Liver (tissue), 10 donors: ENCODE measurements at places on chromosomes 7 and 10.

DNA sequence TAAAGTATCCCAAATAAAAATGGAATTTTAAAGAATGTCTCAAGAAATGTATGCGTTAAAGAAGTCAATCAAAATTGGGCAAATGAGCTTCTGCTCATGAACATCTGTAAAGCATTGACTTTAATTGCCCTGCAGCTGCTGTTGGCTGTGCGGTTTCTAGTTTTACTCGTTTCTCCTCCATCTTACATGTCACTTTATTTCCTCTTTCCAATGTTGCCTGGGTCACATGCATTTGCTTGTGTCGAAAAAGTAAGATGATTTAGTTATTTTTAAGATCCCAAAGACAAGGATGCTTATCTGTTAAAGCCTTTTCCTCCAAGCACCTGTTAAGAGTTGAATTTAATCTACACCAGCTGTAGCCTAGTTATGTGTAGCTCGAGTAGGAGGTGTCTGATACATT, 310.4 kb downstream of the EXOC4 start:
- no peaks in the 10 kb centered on the region for H3K27me3 ChIP-seq
- no peaks in the 10 kb centered on the region for H3K4me1 ChIP-seq
- no peaks in the 10 kb centered on the region for H3K36me3 ChIP-seq
- no peak overlapping the region for H3K4me3 ChIP-seq
- DNase-seq = no peak

DNA sequence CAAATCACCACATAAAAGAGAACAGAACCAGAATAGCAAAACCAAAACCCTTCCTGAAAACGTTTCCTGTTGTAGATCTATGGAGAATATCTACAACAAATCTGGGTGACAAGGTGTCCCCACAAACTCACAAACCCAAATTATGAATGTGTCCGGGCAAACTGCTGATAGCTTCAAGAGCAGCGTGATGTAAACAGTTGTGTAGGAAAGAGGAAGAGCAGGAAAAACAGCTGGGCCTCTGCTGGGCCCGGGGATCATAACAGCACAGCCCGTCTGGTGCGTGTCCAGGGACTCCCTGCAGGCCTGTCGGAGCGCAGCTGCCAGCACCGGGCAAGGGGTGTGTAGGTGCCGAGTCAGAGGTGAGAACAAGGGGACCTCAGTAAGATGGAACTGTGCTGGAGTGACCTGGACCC, 53.7 kb downstream of the KCNH2 start:
- no peak for DNase-seq
- no peaks in the 10 kb centered on the region for H3K4me1 ChIP-seq
- no peak overlapping the region for H3K27ac ChIP-seq

DNA sequence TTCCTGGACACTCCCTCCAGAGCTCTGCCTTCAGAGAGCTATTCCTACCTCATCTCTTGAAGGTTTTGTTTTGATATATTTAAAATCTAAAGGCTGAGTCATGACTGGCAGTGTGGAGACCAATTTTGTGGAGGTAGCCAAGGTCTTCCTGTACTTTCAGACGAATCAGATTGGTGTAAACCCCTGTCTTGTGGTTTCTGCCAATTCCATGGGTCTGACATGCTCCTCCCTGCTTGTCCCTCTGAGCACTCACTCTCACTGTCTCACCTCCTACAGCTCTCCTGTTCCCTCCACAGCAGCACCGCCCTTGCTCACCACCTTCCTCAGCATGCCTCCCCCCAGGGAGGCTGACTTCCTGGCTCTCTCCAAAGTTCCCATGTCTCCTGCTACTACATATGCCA, 179.8 kb downstream of the NPSR1 start:
- DNase-seq = no peak
- H3K4me1 ChIP-seq = no peaks in the 10 kb centered on the region
- no peak overlapping the region for H3K4me3 ChIP-seq
- H3K36me3 ChIP-seq = no peaks in the 10 kb centered on the region

DNA sequence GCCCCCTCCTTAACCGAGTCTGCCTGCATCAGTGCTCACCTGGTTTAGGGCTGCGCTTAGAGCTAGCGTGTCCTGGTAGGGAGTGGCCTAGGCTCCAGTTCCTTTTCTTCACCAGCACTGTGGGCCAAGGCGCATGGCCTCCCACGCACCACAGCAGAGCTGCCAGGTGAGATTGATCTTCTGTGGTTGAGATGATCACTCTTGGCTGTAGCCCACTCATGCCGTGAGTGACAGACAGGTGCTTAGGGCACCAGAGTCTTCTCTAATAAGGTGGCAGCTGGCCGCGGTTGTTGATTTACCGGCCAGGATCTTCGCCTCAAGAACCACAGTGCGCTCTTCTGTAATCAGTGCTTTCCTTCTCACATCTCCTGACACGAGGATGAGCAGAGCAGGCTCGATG, 157.2 kb upstream of the INSYN2A start:
- no peak overlapping the region for H3K4me3 ChIP-seq
- no peaks in the 10 kb centered on the region for H3K4me1 ChIP-seq
- H3K27ac ChIP-seq = no peak overlapping the region
- no peak for DNase-seq

DNA sequence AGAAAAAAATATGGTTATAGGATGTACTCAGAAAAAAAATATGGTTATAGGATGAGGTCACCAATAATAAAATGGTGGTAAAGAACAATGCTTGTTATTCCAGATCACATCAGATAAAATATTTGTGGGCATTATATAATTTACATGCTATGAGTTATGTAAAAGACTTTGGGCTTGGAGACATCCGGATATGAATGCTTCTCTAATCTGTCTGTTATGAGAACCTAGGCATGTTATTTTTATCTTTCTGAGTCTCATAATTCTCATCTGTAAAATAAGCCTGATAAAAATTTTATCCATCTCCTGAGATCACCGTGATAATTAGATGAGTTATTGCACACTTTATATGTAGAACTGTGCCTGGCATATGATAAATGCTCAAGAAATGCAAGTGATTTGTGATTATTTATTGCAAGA, 37.8 kb downstream of the DKK1 start:
- H3K4me1 ChIP-seq = no peaks in the 10 kb centered on the region
- no peaks in the 10 kb centered on the region for H3K36me3 ChIP-seq
- DNase-seq = no peak
- H3K27me3 ChIP-seq = no peaks in the 10 kb centered on the region
- H3K4me3 ChIP-seq = no peak overlapping the region

GRCh38 chr7:26199301-26200037, 1.1 kb downstream of the HNRNPA2B1 start:
- peak overlapping the region; percentile 82 for H3K4me3 ChIP-seq
- H3K27ac ChIP-seq = peak overlapping the region; percentile 99
- H3K27me3 ChIP-seq = no peaks in the 10 kb centered on the region
- H3K4me1 ChIP-seq = peaks cover 5% of the 10 kb centered on the region
